ENCODE measurements at places on chromosomes 6 and 20.

DNA sequence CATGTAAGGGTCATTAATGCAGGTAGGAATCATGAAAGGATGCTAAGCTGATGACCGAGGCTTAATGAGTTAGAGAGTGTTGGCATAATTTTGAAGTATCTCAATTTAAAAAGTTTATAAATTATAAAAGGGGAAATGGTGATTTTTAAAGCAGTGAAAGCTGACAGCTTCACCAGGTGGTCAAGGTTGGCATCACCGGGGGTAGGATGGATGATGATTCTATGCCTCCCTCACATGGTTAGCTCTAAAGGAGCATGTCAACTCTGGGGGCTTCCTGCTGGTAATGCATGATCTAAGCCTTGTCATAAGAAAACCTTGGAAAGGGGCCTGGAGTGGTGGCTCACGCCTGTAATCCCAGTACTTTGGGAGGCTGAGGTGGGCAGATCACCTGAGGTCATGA lies 89.2 kb upstream of the MARCKS start:
- DNase-seq, result no peak

DNA sequence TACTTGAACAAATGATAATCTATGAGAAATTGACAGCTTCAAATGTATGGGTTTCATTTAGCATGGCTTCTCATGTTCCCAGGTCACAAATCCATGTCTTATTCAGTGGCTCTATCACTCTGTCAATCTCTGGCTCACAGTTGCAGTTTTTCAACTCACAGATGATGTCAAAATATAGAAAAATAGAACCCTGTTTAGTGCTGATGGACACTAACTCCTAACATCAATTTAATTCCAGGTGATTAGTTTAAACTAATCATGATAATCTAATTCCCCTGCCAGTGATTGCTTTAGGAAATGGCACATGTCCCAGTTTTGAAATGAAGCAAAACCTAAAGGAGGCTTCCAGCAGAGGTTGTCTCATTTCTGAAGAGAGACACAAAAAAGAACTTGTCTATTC lies 13.0 kb downstream of the KHDC1 start:
- DNase-seq, result no peak

- DNase-seq, result no peak
These were observed 3.2 kb upstream of the IRF4 start for GRCh38 chr6:388202-388903.

DNA sequence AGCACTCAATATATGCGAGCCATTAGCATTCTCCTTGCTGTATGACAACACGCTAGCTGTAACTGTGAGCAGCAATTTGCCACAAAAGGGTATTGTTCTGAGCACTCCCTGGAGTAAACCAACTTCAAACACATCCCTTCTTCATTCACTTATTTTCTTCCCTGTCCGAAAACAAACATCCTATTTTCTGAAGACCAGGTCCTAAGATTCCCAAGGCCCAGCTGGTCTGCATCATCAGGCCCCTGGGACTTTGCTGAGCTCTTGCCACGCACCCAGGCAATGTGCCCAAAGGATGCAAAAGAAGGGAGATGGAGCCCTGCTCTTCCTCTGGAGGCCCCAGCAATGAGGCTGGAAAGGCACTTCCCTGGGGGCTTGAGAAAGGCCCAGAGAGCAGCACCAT lies 118.1 kb downstream of the PREX1 start:
- no peak for DNase-seq

GRCh38 chr20:440636-441035 lies 21.7 kb downstream of the TBC1D20 start:
- DNase-seq, result peak; percentile 24

GRCh38 chr20:44495802-44496481 lies 20.3 kb downstream of the TTPAL start:
- peak; percentile 98 for DNase-seq

DNA sequence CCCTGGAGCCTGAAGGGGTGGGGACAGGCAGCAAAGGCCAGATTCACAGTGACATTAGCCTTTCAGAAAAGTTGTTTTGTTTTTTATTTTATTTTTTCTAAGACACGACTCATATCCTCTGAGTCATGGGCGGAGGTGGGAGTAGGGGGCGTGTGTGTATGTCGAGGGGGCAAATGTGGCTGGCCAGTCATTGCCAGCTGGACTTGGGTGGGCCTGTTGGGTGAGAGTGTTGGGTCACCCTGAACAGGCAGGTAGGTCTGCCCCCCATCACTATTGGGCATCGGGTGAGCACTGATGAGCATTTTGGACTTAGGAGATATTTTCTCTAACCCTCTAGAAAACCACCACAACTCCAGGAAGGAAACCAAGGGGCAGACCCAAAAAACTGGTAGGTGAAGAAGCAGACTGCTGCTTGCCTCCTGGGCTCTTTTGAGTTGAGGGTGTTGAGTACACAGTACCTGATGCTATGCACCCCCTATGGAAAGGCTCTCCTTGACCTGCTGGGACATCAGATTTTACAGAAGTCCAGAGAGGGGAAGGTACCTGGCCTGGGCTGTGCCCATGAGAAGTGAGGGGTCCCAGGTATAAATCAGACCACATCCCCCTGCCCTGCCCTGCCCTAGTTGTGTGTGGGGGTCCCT lies 5.6 kb downstream of the SMIM29 start:
- peak; percentile 59 for DNase-seq

- peak; percentile 40 for DNase-seq
These were observed 789 bp downstream of the CCND3 start for GRCh38 chr6:41940759-41941279.

DNA sequence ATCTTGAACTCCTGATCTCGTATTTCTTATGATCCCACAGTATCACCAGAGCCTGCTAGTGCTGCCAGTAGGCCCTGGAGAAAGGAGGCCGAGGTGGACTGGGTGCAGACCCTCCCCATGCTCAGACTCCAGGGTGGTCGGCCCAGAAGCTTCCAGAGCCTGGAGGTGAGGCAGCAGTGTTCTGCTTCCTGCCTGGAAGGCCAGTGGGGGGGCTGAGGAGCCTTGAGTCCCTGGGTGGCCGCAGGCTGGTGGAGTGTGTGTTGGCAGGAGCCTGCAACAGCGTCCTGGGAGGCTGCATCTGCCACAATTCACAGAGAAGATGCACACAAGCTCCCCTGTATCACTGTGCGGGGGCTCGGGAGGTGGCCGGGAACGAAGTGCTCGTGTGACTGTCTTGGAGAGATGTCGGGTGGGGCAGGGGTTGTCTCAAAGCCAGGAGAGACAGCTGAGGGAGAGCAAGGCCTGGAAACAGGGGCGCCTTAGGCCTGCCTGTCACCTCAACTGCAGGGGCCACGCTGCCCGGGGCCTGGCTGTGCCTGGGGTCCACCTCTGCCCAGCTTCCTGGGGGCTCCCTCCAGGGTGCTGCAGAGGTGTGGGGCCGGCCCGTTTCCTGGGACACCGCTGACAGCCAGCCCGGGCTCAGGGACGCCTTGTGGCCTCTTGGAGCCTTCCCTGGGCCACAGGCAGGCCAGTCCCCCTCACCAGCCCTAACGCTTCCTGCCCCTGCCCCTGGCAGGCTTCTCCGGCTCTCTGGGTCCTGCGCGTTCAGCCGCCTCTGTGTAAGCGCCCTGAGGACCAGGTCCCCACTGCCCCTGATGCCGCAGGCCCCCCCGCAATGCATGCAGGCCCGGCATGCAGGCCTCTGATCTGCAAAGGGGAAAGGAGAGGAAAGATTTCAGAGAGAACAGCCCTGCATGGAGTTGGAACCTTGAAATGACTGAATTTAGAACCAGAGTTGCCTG lies 24.2 kb upstream of the MAS1 start:
- DNase-seq, result no peak

GRCh38 chr20:57577679-57578475 lies 17.0 kb downstream of the PCK1 start:
- no peak for DNase-seq

DNA sequence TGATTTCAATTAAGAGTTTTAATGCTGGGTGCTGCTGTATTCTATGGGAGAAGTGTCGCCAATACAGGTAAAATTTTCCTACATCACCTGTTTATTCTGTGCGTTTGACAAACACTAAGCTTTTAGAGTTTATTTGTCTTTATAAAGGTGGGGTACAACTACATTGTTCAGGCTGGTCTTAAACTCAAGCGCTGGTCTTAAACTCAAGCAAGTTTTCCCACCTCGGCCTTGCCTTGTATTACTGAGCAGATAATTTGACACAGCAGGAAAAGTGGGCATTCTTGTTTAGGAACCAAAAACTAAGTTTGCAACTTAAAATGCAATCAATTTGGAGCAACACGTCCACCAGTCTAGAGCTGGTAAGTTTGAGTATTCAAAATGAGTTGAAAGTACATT lies 112.9 kb upstream of the BTN3A2 start:
- no peak for DNase-seq

DNA sequence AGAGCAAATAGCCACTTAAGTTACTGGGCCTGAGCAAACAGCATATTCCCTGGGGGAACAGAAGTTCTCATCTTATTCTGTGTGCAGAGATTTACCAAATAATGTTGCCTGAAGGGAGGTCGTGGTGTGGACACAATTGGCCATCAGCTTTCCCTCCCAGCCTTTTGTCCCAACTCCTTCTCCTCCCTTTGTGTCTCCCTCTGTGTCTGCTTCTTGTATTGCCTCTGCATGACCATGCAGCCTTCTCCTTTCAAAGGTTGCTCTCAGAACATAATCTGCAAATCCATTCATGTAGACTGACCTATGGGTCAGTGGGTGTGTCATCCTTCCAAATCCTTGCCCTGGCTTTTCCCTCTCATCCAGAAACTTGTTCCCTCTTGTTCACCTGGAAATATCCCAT lies 150.3 kb upstream of the INSM1 start:
- DNase-seq, result no peak

- no peak for DNase-seq
These were observed 57.3 kb downstream of the ZFAND3 start for GRCh38 chr6:37876843-37877242.

GRCh38 chr6:33073431-33073871 lies at the start of gene HLA-DPA1:
TSS of gene HLA-DPA1 (minus strand) at chr6:33073649.
- no peak for DNase-seq

GRCh38 chr6:49915035-49915434 lies 48.7 kb upstream of the CRISP1 start:
- no peak for DNase-seq

- DNase-seq, result no peak
These were observed 23.8 kb downstream of the TFB1M start for GRCh38 chr6:155290491-155290890.
